GM18507 (cell line): ENCODE measurements at places on chromosomes 16 and 17.
A peak's percentile ranks its signal among the peaks of the same experiment; 100 is the strongest.

DNA sequence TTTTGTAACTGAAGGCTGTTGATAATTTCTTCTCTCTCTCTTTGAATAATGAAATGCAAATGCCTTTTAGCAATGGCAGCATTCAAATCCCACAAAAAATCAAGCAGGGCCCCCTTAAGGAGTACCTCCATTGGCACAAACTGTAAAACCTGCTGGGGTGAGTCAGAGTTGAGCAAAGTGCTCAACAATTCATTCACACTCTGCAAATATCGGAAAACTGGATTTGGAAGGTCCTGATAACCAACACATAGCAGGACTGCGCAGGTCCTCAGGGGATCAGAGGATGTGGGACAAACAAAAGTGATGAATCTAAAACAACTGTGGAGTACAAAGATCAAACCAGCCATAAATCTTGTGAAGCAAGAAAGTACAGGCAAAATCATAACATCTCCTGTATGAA is 5.6 kb downstream of the CMTR2 start:
- no peak for DNase-seq

DNA sequence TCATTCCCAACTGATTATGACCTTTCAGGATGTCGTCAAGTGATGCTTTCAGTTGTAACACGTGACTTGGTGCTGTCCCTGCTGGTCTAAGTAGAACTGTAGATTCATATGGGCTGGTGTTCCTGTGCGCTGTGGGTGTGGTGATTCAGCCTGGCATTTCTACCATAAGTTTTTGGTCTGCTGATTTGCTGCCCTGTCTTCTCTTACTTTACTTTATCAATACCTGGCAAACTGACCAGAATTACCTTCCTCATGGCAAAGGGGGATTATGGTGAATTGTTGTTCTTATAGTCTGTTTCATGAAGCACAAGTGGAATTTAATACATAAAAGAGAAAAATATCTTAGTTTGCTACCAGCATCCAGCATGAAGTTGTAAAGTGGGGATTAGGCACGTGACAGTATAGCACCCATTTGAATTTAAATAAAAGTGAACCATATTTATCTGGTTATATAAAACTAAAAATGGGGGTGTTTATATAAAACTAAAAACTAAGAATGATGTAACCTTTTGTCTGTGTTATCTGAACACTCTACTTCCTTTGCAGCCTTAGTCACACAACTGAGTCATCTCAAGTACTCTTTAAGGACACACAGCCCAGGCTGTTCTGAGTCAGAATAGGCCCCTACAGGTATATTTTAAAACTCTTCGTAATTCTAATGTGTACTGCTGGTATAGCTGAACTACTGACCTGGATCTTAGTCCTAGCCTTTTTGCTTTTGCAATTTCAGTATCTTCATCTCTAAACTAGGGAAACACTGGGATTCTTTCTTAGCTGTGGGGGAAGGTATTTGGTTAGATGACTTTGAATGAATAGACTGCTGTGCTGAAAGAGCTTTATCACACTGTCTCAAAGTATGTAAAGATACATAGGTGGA is 28.3 kb downstream of the TTC19 start:
- no peak for DNase-seq

DNA sequence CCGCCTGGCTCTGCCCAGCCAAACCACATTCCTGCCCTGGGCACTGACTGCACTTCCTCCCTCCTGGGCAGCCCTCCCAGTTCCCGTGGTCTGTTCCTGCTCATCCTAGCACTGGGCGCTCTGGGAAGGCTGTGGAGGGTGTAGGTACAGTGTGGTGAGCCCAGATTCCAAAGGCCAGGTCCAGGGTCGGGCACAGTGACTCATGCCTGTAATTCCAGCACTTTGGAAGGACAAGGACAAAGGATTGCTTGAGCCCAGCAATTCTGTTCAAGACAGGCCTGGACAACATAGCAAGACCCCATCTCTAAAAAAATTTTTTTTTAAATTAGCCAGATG is 30.6 kb downstream of the C16orf74 start:
- no peak for DNase-seq

DNA sequence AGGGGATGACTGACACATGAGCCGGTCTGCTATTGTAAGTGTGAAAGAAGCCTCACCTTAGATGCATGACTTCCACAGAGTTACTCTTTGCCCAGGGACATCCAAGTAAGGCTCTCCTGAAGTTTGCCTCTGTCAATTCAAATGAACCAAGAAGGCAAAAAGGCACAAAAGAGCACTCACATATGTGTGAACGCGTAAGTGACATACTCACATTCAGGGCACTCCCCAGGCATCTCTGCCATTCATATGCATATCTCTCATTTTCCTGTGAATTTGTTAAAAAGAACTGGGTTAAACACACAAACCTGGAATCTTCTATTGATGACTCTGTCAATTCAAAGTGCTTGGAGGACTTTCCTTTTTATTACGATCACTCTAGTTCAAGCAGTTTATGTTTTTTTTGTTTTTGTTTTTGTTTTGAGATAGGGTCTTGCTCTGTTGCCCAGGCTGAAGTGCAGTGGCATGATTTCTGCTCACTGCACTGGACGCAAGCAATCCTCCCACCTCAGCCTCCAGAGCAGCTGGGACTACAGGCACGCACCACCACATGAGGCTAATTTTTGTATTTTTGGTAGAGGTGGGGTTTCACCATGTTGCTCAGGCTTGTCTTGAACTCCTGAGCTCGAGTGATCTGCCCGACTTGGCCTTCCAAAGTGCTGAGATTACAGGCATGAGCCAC is 49.4 kb downstream of the DUSP14 start:
- no peak for DNase-seq

DNA sequence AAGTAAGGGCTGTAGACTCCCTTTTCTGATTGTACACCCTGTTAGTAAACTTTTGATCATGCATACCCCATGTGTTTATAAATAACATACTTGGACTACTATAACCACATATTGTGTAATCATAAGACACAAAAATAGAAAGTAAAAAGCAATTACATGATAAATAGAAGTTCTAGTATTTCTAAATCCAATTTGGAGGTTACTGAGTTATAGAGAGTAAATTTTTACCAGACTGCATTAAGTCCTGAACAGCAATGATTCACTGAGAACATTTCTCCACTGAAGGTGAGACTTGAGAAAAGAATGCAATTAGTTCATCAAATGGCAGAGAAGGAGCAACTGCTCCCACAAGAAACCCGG is 7.7 kb upstream of the TBKBP1 start:
- no peak for DNase-seq

GRCh38 chr17:44831371-44831770 is 1.3 kb upstream of the GJC1 start:
- no peak for DNase-seq

DNA sequence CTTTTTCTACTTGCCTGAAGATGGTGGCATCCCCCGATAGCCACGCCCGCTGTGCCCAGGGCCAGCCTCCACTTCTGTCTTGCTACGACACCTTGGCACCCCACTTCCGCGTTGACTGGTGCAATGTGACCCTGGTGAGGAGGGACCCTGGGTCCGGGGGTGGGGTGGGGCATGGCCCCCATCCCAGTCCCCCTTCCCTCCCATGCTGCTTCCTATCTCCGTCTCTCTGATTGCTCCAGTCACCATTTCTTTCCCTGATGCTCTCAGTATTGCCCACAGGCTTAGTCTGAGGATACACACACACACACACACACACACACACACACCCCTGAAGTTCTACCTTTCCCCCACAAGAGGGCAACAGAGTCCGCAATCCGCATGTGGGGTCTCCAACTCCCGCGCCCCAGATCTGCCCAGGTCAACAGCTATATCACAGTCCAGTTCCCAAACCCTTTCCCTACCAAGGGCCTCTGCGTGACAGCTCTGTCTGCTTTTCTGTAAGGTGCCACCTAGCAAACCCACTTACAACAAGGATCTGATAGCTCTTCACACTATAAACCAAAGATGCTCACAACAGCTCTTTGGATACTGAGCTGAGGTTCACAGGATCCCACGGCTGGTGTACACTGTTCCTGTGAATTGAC is 3.4 kb downstream of the SGCA start:
- DNase-seq, result no peak

DNA sequence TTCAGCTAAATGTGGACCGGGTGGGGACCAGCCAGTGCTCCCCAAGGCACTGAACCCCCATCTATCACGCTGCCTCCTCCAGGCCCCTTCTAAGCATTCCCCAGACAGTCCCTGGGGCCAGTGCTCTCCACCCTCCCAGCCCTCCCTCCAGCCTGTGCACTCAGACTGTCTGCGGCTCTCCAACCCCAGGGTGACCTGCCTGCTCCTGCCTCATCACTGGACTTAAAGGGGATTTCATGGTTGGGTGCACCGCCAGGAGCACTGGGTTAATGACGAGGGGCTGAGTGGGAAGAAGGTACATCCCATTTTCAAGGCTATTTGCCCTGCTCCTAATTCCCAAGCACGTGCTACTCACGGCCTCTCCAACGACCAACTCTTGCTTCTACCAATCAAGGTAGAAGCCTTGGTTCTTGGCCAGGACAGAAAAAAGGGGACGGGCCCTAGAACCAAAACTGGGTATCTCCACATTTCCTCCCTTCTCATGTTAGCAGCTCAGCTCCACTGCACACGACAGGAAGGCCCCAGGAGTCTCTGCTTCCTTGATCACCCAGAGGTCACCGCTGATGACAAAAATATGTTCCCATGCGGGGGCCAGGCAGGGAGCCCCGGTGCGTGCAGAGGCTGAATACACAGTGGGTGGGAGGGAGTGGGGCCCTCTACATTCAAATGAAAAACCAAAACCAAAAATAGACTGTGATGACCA is 3.5 kb upstream of the ABR start:
- DNase-seq, result peak; percentile 64

- DNase-seq, result no peak
Observed at GRCh38 chr17:72545766-72546165, 424.9 kb downstream of the SOX9 start.

GRCh38 chr17:61402978-61403800 is 3.5 kb downstream of the TBX2 start:
- DNase-seq, result no peak
